ENCODE measurements at places on chromosomes 11 and 22. TPM values are rescaled to one million over a fixed set of nuclear protein-coding genes. Genes with fewer than 3 reads are reported as not detected.

DNA sequence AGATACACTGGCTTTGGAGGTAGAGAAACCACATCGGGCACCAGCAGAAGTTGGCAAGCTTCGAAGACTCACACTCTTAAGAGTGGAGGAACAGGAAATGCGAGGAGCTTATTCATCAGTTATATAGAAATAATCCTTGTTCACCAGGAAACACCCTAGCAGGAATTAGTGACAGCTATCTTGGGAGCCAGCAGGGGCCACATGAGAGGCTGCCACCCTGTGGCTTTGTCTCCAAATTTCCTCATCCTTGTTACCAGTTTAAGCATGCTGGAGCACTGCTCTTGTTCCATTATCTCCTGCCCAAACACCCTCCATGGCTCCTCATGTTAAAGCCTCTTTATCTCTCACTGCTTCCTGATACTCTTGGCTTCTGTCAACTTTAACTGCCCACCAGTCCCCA, 131.0 kb downstream of the PLEKHA7 start:
- peak; percentile 63 for DNase-seq

GRCh38 chr11:130872981-130873380, 43.3 kb downstream of the SNX19 start:
- DNase-seq, result no peak

OSBPL5 gene
- 11.7 TPM for total RNA-seq

DNA sequence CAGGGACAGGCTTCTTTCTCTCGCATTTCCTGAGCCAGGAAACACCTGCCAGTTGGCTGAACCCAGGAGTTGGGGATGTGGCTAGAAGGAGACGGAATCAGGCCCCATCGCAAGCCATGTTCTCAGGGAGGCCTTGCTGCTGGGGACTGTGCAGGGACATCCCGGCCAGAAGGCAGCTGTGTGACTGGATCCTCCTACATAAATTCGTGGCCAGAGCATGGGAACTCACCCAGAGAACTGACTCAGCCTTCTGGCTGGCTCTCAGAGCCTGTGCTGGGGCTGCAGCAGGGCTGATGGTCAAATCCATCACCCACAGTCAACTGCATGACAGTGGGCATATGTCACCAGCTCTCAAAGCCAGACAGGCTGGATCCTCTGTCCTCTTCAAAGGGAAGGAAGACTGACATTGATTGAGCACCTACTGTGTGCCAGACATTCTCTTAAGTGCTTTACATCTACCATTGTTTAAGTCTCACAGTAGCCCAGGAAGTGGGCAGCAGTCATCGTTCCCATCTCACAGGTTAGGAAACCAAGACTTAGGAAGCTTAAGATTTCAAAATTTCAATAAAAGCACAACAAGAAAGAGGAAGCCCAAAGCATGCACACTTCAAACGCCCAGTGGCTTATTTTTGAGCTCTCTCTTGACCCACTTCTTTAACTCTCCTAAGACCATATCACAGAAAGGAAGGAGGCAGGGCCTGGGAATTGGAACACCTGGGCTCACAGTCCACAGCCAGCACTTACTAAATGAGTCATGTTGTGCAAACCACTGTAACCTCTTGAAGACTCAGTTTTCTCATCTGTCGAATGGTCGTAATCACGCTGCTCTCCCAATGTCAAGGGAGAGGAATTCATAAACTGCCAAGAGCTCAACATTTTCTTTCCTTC, 30.9 kb upstream of the CACNG2 start:
- no peak for DNase-seq

- DNase-seq, result no peak
Measured at GRCh38 chr22:17117890-17118289, 3.3 kb downstream of the TMEM121B start.

TCIRG1 gene
- 21.6 TPM for total RNA-seq

GRCh38 chr11:115893461-115894099, 389.4 kb upstream of the CADM1 start:
- no peak for DNase-seq
